ENCODE measurements at places on chromosomes 6 and 20.

GRCh38 chr20:3509064-3509463 is 38.2 kb downstream of the ATRN start:
- DNase-seq, result no peak

- DNase-seq, result no peak
These were observed 24.6 kb upstream of the HTR1B start for GRCh38 chr6:77487808-77488425.

- no peak for DNase-seq
These were observed 114.5 kb downstream of the SLC16A10 start for GRCh38 chr6:111201764-111202163.

GRCh38 chr20:43981540-43981939 is 66.9 kb downstream of the TOX2 start:
- DNase-seq, result no peak

- DNase-seq, result no peak
These were observed 118.1 kb downstream of the SYNDIG1 start for GRCh38 chr20:24587384-24588046.

DNA sequence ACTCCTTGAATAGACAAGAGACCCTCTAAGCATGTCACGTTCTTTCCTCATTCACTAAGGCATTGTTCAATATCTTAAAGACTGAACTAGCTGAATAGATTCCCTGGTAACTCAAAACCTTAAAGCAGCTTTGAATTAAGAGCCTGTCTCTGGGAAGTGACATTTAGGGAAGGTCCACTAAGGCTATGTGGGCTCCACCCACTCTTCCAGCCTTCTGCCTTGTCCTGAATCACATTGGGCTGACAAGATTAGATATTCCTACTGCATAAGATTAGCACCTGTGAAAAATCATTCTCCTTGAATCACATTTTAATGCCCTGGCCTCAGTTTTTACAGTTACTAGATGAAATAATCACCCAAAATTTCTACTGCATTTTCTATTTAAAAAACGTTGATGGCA is 36.3 kb downstream of the CLIC5 start:
- DNase-seq, result no peak

DNA sequence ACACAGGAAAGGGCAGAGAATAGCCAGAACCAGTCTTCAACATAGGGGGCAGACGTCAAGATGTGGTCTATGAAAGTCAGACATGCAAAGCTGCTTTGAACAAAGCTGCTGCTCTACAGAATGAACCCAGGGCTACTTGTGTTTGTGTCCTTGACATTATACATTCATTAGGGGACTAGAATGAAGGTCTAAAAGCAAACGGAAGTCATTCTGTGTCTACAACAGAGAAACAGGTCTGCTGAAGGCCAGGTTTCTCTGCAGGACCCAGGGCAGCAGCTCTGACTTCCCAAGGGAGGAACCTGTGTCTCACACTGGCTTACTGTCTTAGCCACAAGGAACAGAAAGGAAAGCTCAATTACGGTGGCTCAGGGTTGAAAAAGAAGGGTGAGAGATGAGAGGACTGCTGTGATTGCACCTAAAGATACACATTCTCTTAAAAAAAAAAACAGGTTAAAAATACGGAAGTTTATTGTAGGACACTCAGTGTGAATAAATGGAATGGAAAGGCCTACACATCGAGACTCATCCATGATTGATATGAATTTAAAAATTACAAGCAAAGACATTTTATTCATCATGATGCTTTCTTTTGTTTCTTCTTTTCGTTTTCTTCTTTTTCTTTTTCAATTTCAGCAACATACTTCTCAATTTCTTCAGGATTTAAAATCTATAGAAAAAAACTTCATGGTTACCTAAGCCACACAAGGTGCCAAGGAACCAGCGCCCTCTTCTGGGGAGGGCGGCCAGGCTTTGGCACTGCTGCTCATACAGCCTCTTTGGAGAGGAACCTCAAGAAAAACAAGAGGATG is 6.7 kb downstream of the PSMA7 start:
- DNase-seq, result peak; percentile 68

GRCh38 chr6:89589297-89590025 is 49.1 kb downstream of the LYRM2 start:
- DNase-seq, result no peak

- DNase-seq, result no peak
These were observed 172.1 kb upstream of the PROKR2 start for GRCh38 chr20:5488823-5489222.

- no peak for DNase-seq
These were observed 109.5 kb upstream of the CD93 start for GRCh38 chr20:23195636-23196035.

DNA sequence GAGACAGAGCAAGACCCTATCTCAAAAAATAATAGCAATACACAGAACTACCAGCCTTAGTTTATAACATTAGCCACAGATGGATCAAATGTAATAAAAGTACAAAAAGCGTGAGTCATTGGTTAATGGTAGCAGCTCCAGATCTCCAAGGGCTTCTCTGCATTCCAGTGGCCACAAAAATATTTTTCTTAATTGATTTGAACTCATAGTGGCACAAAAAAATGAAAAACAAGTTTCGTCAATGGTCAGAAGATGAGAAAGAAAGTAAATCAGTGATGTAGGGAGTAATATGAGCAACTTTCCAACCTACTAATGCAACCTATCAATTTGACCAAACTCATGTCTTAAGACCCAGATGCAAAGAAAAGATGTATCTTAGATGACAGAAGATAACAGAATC is 79.6 kb downstream of the CEP57L1 start:
- DNase-seq, result no peak

DNA sequence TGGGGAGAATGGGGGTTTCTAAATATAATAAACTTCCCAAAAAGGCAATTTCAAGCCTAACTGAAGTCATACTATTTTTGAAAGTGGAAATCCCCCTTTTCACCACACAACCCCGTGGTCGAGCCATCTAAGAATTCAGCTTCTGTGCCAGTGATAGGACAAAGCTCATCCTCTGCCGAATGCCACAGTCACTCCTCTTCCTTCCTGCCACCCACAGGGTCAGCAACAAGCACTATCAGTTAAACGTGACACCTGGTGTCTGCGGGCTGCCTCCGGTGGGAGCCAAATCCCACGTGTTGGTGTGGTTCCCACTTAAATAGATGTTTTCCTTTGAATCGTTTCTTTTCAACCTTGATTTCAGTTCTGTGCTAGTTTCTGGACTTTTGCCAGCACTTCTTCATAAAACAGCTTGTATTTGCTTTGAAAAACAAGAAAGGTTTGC is 60.7 kb downstream of the TNFAIP3 start:
- peak; percentile 86 for DNase-seq

GRCh38 chr6:47047097-47047478 is 5.0 kb upstream of the ADGRF1 start:
- no peak for DNase-seq

GRCh38 chr20:11496380-11496779 is 421.3 kb upstream of the BTBD3 start:
- DNase-seq, result no peak

- DNase-seq, result peak; percentile 70
These were observed 713 bp upstream of the ELMO2 start for GRCh38 chr20:46406986-46407670.

DNA sequence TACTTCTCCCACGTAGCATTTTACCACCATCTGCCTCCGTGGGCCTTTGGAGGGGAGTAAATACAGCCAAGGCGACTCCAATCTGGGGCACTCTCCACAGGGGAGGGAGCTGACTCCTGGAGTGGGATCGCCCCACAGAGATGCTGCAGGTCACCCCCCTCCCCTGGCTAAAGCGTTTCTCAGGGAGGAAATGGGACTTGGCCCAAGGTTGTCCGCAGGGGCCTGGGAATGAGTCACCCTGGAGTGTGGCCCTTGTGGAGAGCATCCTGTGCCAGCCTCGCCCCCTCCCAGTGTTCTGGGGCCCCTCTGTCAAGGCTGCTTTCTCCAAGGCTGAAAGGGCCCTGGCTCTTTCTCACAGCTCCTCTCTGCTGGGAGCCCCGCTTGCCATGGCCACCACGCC is 84.5 kb upstream of the QKI start:
- DNase-seq, result no peak

DNA sequence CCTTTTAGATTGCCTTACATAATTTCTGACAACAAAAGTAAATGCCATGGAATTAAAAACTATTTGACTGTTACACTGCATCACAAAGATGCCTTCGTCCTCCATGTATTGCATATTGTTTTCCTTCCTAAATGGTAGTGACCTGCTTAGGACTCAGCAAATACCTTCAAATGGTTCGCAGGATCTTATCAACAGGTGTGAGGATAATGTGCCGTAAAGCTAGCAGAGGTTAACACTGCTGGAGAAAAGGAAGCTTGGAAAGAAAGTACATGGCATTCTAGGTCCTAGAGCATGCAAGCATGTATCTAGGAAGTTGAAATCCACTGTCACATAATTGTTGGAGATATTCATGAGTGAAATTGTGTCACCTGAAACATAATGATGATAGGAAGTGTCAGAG is 5.5 kb downstream of the CLVS2 start:
- DNase-seq, result no peak

GRCh38 chr6:92538275-92538674 is 881.1 kb downstream of the EPHA7 start:
- DNase-seq, result no peak

GRCh38 chr6:4661391-4661790 is 114.8 kb upstream of the CDYL start:
- no peak for DNase-seq

DNA sequence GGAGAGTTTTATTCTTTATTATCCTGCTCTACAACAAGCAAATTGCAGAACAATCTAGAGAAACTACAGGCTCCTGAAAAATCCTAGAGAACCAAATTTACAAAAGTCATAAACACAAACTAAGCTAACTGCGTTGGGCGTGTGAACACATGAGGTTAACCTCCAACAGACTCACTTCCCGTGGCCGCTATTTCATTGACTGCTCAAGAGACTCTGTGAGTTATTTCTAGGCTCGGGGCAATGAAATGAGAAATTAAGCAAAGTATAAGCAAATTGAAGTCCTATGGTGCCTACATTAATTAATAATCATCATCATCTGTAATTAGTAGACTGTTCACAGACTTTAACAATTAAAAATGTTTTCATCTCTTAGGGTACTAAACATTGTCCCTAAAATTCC is 100.0 kb downstream of the MBOAT1 start:
- DNase-seq, result no peak

DNA sequence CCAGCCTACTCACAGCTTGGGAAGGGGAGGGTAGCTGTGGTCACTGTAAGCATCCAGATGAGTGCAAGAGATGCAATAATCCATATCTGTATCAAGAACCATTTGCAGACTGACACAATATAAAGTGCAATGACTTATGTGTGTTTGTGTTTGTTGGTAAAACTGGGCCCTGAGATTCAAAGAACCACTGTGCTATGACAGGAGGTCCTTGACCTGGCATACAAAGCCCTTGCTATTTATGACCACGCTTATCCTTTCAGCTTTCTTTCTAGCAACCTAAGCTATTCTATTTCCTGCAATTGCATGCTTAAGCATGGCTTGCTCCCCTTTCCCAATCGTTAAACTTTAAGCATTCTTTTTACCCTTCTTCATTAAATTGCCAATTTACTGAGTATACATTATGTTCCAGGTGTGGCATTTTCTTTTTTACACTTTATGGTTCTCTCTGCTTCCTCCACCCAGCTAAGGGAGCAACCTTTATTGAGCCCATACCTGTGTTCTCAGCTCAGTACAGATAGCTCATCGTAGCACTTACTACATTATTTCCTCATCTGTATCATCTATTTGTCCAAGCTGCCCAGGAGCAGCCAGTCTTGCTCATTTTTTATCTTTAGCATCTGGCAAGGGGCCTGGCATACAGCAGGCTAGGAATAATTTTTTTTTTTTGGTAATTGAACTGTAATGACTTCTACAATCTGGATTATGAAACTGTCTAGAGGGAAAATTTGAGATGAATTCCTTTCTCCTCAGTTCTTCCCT is 3.5 kb downstream of the MCUR1 start:
- no peak for DNase-seq

DNA sequence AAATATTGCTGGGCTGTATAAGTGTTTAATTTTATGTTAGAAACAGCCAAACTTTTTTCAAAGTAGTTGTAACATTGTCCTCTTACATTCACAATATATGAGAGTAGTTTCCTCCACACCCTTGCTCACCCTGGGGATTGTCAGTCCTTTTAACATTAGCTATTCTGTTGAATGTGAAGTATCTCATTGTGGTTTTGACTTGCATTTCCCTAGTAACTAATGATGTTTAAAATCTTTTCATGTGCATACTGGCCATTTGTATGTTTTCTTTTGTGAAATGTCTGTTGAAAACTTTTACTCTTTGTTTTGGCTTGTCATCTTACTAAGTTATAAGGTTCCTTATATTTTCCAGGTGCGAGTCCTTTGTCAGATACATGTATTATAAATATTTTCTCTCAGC is 32.9 kb downstream of the TRIM38 start:
- no peak for DNase-seq

- DNase-seq, result no peak
These were observed 134.2 kb downstream of the TRIM27 start for GRCh38 chr6:28789553-28790083.

DNA sequence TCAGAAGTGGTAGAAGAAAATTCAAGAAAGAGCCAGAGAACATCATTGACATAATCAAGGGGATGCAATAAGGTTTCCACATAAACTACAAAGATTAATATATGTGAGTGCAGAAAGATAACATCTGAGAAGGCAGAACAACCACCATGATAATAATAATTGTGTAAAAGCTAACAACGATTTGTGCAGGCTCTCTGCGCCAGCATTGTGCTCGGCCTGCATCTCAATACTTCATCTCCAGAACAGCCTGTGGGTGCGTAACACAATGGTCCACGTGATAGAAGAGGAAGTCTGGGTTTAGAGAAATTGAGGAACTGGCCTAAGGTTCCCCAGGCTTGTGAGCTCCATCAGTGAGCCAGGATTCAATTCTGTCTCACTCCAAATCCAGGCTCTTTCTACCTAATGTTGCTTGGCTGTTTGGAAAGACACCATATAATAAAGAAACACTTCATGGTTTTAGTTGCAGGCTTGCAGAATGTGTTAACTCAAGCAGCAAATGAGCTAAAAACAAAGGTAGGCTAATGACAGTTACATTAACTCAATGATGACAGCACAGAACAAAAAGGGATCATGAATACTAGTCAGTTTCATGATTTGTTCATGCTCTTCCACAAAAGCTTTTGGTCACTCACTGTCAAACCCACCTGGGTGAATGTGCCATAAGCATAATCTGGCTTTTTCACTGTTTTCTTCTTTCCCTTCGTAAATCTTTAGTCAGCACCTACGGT is 71.2 kb downstream of the LY86 start:
- DNase-seq, result peak; percentile 8

Measured in CD4-positive, alpha-beta T cell treated with Interleukin-4 for 4 hours (primary cell).